Muscle of back (tissue), 13 donors: ENCODE measurements at places on chromosomes 2 and 18. TPM values are rescaled to one million over a fixed set of nuclear protein-coding genes. Genes with fewer than 3 reads are reported as not detected.

DNA sequence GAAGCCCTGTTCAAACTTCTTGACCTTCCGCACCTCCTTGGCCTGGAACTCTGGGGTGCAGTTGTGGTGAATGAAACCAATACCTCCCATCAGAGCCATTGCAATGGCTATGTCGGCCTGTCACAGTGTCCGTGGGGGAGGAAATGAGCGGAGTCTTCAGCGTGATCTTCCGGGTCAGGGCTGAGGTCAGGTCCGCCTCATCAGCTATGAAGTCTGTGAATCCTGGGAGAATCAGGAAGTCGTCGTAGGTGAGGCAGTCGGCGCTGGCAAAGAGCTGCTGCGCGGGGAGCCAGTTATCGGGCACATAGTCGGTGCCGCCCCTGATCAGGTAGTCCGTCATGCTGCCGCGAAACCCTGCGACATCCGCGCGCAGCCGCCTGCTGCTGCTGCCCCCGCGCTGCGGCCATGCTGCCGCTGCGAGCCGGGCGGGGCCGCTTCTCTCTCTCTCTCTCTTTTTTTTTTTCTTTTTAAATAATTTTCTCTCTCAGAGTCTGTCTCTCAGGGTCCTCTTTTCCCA, 154.1 kb upstream of the ZSWIM2 start:
- DNase-seq: no peak

DNA sequence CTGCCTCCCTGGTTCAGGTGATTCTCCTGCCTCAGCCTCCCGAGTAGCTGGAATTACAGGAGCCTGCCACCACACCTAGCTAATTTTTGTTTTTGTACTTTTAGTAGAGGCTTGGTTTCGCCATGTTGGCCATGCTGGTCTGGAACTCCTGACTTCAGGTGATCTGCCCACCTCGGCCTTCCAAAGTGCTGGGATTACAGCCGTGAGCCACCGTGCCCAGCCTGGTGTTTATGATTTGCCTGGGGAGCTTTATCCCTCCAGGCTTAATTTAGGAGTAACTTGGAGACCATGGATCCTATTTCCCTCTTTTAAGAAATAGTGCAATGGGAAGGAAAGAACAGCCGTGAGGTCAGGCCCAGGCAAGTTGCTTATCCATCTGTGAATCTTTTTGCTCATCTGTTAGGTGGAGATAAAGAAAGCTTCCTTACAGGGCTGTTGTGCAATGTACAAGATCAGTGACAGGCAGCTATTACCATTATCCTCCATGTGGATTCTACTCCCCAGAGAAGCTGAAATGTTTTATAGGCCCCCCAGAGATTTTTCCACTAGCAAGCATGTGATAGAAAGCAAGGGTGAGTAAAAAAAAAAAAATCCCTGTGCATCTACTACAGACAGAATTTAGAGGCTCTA, 104.9 kb upstream of the MGAT5 start:
- DNase-seq: no peak

DNA sequence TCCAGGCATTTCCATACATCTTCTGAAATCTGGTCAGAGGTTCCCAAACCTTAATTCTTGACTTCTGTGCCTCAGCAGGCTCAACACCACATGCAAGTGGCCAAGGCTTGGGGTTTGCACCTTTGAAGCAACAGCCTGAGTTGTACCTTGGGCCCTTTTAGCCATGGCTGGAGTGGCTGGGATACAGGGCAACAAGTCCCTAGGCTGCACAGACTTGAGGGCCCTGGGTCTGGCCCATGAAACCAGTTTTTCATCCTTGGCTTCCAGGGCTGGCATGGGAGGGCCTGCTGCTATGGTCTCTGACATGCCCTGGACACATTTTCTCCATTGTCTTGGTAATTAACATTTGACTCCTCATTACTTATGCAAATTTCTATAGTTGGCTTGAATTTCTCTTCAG, 988.8 kb upstream of the CNTNAP5 start:
- no peak for DNase-seq

DNA sequence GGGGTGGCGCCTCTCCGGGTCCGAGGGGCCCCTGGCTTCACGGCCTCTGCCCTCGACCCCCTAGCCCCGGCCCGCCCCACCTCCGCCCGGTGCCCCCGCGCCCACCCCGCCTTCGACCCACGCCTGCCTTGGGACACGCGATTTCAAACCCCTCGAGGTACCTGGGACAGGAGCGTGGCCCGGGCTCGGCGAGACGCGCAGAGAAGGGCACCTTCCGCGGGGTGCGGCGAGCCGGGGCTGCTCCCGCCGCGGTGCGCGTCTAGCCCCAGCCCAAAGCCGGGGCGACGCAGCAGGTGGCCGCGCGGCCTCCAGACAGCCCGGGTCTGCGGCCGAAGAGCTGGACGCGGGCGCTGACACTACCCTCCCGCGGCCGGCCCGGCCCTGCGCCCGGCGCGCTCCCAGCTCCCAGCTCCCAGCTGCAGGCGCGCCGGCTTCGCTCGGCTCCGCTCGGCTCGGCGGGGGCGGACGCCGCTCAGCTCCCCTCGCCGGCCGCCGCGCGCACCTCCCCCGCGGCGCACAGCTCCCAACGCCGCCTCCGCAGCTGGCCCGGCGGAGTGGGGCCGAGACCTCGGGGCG, at the start of gene CRACDL:
Gene CRACDL (minus strand): TSS at position 449 of the 576 bp plus-strand sequence. CDS start 89,425 bp downstream, outside the sequence.
- DNase-seq: no peak

- DNase-seq: no peak
Observed at GRCh38 chr2:28071221-28071620, 180.7 kb downstream of the BABAM2 start.

GRCh38 chr2:80529466-80530165, 225.1 kb upstream of the LRRTM1 start:
- DNase-seq: no peak

- DNase-seq: no peak
Observed at GRCh38 chr2:48213646-48214045, 307.3 kb upstream of the FBXO11 start.

DNA sequence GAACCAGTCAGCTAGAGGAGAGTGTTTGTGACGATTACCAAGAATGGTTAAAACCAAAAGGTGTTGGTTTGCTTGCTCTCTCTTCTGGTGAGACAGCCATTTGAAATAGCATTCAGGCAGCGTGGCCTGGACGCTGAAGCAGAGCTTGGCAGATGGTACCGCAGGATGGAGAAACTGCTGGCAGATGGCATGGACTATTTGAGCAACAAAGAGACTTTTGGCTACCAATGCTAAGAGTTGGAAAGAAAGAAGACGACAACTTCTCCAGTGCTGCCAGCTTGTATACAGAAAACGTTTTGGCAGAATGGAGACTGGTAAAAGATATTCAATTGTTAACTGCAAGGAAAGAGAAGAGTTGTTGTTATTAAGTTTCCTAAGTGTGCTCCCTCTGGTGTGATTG, 315.0 kb downstream of the PARD3B start:
- no peak for DNase-seq

Gene MSGN1
- 1.7 TPM for polyA plus RNA-seq

Gene ATP8B1
- polyA plus RNA-seq: 3.6 TPM
